ENCODE measurements at places on chromosomes 2 and 18. TPM values are rescaled to one million over a fixed set of nuclear protein-coding genes. Genes with fewer than 3 reads are reported as not detected.

- no peak for DNase-seq
Observed at GRCh38 chr2:107308835-107309234, 422.9 kb upstream of the ST6GAL2 start.

Gene DNAJC5G
- 4.3 TPM for total RNA-seq

DNA sequence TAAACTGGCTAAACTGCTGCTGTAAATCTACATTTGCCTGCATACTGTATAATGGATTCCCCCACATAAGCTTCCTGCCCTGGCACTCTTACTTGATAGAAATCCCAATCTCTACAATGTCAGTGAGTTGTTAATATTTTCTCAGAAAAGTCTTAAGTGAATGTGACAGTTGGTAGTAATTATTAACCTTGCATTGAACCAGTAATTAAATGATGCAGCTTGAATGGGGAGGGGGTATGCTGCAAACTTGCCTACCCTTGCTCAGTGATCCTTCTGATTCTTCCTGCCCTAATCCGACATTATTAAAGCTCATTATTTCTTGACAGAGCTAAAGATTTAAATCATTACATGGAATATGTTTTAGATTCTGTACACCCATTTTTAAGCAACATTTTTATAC, 119.0 kb upstream of the CDH7 start:
- no peak for DNase-seq

Gene PUM2
- 88.3 TPM for total RNA-seq

Gene DSG4
- total RNA-seq: 0.38 TPM

GRCh38 chr2:53422979-53423378, 344.6 kb upstream of the CHAC2 start:
- DNase-seq: no peak

- DNase-seq: no peak
Observed at GRCh38 chr2:134796373-134796772, 42.0 kb upstream of the ACMSD start.
